Epithelial cell of esophagus (primary cell): ENCODE measurements at places on chromosomes 3 and 15.
A peak's percentile ranks its signal among the peaks of the same experiment; 100 is the strongest.

- DNase-seq: peak; percentile 58
Measured at GRCh38 chr3:31541089-31541488, 8.4 kb downstream of the STT3B start.

DNA sequence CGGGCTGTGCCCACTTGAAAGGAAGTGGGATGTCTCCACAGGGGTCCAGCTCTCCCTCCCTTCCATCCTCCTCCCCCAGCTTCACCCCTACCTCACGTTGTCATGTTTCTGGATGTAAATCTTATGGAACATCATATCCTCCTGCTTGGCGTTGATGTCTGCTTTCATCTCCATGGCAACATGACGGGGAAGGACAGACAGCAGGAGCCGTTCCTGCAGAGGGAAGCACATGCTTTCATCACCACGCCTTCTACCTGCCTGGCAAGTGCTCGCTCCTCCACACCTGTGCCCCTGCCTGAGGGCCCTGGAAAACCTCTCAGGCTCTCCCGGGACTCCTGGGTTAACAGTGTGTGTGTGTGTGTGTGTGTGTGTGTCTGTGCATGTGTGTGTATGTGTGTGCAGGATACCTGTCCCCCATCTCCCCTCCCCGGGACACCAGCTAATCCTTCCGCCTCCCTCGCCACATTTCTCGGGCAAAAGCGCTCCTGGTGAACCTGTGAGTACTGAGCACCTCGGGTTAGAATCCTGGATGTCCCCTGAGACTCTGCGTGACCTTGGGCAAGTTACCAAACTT lies 101.1 kb downstream of the ADCY5 start:
- no peak for DNase-seq

- no peak for DNase-seq
Measured at GRCh38 chr3:105429034-105429762, 62.5 kb downstream of the ALCAM start.

GRCh38 chr3:52810923-52811322 lies 16.3 kb downstream of the ITIH3 start:
- no peak for DNase-seq

DNA sequence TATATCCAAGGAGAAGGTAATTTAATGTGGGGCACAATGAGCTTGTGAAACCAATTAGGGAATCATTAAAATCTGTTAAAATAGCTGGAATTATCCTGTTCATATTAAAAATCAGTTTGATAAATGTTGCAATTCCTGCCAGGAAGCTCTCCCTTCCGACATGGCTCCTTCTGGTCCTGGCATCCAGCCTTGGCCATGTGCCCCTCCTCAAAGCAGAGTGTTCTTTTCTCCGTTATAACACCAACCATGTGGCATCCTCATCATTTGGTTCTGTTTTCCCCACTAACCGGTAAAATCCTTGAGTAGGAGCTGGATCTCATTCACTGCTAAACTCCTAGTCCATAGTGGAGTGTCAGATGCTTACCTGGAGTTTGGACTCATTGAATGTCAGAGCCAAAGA lies 127.2 kb downstream of the ARNT2 start:
- no peak for DNase-seq

- no peak for DNase-seq
Measured at GRCh38 chr3:59796456-59796855, 746.6 kb upstream of the CFAP20DC start.

DNA sequence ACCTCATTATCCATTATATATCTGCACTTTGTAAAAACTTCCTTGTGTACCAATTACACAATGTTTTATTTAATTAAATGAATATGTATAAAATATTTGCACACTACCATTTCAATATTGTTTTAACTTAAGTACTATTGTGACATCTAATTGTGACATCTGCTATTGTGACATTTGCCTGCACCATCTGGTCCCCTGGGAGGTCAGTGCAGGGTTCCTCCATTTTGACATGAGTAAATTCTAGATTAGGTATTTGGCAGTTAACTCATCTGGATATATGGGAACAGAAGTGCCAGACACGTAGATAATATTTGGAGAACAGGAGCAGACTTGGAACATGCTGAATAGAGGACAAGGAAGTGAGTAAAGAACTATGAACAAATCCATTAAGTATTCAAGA lies 332.1 kb downstream of the VGLL3 start:
- DNase-seq: no peak

GRCh38 chr3:20527368-20527767 lies 341.4 kb upstream of the SGO1 start:
- peak; percentile 6 for DNase-seq

- no peak for DNase-seq
Measured at GRCh38 chr3:46335541-46335940, 18.4 kb upstream of the CCR2 start.

DNA sequence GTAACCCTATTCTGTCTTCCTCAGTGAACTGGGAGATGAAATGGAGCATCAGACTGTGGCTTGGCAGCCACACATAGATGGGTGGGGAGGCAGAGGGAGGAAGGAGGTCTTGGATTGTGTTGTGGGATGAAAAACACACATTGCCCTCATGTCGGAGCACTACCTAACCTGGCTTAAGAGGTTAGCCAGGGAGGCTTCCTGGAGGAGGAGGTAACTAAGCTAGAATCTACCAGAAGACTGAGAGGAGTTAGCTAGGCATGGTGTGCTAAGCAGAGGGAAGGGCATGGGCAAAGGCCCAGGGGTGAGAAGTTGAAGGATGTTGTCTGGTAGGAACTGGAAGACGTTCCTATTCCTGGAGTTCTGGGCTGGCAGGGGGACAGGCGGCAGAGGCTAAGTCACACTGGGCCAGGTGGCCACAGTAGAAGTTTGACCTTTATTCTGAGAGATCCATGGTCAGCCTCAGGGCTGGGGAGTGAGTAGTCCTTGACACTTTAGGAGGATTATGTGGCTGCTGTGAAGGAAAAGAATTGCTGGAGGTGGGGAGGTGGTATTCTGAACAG lies 7.7 kb upstream of the PRKCD start:
- DNase-seq: no peak

- DNase-seq: no peak
Measured at GRCh38 chr3:139284221-139284620, 59.6 kb upstream of the MRPS22 start.

GRCh38 chr3:157312376-157312745 lies 124.3 kb upstream of the PTX3 start:
- DNase-seq: no peak

DNA sequence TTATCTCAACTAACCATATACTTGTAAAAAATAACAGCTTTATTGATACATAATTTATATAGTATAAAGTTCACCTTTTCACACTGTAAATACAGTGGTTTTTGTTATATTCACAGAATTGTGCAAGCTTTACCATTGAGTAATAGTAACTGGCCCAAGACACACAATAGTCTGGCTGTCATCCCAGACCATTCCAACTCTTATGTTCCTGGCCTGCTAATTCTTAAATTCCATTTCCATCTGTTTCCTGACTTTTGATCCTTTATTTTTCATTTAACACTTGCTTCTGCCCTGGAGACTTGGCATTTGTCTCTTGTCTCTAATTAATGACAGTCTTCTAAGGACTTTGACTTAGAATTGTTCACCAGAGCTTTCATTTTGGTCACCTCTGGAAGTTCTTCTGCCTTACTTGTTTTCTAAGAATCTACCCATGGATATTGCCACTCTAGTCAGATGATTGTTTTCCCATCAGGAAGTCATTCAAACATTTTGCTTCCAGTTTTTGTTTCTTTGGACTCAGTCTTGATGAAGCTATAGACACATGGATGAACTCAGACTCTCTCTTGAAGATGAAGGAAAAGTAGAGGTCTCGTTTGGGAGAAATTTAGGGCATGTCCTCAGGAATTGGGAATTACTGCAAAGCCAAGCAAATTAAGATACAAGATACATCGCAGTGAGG lies 27.2 kb upstream of the PLSCR4 start:
- DNase-seq: peak; percentile 54

DNA sequence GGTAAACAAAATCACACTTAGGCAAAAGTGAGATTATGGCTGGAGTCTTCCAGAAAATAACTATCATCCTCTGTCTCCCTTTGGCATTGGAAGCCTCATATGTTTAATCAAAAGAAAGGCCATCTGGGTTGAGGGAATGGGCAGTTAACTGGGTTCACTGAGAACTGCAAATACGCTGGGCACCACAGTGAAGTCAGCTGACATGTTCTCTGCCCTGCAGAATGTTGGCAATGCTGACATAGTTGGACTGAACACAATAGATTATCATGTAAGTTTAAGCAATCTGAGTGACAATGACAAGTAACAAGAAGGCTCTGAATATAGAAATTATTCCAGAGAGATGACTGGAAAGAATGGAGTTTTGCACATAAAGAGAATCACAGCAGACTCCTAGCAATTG lies 43.8 kb upstream of the SLC25A26 start:
- no peak for DNase-seq

DNA sequence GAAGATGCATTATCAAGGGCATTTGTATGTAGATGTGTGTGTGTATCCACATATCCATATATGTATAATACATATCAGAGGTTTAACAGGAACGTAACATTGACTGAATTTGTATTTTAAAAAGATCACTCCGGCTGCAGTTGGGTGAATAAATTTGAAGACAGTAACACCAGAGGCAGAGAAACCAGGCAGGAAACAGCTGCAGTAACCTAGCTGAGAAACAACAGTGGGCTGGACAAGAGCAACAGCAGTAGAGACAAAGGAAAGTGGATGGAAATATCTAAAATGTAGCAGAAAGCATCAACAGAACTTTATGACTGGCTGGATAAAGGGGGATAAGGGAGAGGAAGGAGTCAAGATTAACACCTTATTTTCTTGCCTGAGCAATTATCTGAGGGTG lies 68.3 kb upstream of the SETMAR start:
- no peak for DNase-seq
